ENCODE measurements at places on chromosomes 12 and 14. TPM values are rescaled to one million over a fixed set of nuclear protein-coding genes. Genes with fewer than 3 reads are reported as not detected.
A peak's percentile ranks its signal among the peaks of the same experiment; 100 is the strongest.

DNA sequence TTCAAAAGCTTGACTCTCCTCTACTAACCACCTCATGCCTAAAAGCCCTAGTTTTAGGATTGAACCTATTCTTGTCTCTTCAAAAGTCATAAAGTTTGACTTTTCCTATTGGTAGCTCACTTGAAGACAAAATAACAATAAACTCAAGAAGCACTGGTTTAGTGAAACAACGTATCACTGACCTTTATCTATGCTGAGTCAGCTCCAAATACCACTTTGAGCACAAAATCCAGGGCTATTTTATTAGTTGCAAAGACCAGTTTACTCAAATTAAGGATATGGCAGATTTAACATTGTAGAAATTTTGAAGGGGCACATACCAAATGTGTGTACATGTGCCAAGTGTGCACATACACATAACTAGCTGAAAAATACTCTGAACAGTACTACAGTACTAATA is 45.0 kb downstream of the PIK3C2G start:
- DNase-seq, result no peak

Gene CLEC9A
- 0.59 TPM for total RNA-seq

DNA sequence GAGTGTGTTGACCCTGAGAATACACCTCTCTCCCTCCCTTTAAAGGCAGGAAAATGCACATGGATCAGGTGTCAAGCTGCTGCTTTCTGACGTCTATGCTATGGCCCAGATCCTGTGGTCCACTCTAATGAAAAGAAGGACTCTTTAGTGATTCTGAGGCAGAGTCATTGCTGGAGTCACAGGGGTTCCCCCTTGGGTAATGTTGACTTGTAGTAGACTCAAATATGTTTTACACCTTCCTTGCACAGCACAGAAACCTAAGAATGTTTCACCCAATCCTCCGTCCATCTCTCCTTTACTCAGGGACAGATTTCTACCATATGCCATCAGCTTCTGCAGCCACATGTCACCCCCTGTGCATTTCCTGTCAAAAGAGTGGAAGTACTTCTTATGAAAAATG is 525.4 kb downstream of the TMEM121 start:
- DNase-seq, result no peak

DNA sequence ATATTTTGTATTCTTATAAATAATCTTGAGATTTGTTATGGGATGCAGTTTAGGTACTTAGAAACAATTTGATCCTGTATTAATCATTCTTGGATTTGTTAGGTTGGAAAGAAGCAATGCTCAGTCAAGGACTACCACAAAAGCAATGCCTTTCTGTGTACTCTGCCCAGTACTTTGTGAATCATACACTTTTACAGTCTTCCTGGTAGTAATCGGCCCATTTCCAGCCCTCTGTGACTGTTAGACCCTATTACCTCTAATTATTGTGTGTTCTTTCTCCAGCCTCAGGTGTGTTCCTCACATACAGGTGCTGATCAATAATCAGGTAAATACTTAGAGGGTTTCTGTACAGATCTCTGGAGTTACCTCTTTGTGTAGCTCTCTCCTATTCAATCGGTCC is 609.0 kb downstream of the KCNH5 start:
- DNase-seq, result no peak

DNA sequence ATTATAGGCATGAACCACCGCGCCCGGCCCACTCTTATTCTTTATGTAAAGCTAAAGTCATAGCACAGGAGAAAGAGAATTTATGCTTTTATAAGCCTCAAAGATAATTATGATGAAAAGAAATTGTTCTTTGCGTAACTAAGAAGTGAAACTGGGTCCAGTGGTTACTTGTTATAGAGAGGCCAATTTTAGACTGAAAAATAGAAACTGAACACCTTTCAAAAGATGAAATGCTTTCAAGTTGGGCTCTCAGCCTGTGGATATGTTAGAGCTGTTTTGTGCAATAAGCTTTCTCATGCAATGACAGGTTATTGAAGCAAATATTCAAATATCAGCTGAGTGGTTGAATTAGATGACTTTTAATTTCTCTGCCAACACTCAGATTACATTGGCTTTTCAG is 7.9 kb downstream of the TMEM253 start:
- DNase-seq, result no peak

Gene PLEKHG7
- not detected for total RNA-seq

Gene KRT2
- total RNA-seq, result 0.30 TPM

DNA sequence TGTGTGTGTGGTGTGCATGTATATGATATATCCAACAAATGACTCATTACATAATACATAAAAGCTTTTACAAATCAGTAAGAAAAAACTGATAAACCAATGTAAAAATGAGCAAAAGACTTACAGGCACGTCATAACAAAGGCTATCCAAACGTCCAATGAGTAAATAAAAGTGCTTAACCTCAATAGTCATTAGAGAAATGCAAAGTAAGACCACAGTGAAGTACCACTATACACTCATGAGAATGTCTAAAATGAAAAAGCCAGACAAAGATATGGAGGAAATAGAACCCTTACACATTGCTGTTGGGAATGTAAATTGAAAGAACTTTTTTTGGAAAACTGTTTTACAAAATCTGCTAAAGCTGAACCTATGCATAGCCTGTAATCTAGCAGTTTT is 7.8 kb downstream of the ABCD2 start:
- DNase-seq, result no peak

GRCh38 chr14:73634011-73634833 is 10.6 kb upstream of the DNAL1 start:
- DNase-seq, result peak; percentile 62

Gene LHX5
- total RNA-seq, result 3.5 TPM

Gene HOXC12
- not detected for total RNA-seq

Gene CDH24
- 17.1 TPM for total RNA-seq

DNA sequence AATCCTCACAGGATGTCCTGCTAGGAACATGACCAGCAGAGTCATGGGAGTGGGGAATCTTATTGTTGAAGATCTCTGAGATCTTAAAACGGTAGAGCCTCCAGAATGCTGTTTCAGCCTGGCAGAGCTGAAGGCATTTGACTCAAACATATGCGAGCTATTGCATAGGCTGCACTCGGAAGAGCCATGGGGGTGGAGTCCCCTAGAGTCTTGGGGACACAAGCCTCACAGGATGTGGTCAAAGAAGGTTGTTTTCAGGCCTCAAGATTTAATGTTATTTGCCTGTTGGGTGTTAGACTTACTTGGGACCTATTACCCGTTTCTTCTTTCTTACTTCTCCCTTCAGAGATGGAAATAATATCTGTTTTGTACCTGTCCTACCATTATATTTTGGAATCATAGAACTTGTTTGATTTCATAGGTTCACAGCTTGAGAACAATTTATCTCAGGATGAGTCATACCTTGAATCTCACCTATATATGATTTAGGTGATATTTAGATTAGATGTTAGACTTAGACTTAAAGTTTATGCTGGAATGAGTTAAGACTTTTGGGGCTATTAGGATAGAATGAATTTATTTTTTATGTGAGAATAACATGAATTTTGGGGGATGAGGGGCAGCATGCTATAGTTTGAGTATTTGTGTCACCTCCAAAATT is 172.2 kb upstream of the ATP2B1 start:
- DNase-seq, result no peak

Gene HEBP1
- total RNA-seq, result 17.1 TPM

DNA sequence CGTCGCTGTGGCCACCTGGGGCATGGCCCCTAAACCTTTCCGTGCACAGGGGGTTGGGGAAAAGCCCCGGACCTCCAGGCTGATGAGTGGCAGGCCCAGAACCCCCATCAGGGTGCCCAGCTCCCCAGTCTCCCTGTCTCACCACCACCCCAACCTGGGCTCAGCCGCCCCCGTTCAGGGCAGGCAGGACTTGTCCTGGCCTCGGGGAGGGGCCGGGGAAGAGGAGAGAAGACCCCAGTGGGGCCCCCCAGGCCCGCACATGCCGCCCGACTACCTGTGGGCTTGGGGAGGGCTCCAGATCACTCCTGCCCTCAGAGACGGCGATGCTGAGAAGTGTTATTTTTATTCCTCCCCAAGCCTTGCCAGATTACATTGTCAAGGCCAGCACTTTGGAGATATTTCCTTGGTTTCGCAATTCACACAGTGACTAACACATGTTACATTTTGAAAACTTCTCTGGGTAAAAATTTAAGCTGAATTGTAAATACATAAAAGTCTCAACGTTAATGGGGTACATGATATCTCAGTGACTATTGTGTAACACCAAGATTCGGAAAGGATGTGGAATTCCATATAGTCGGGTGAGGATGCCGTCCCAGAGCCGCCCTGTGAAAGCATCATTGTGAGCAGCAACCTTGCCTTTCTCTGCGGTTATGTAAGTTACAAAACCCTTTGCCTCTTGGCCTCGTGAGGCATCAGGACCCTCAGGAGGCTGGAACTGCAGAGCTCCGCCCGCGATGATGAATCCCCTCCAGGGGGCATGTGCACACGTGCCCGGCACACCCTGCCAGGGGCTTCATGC is 85.6 kb upstream of the DIO3 start:
- DNase-seq, result no peak

- peak; percentile 54 for DNase-seq
Observed at GRCh38 chr14:96502621-96503305, 581 bp downstream of the PAPOLA start.

GRCh38 chr12:93839064-93839463 is 161.9 kb downstream of the CRADD start:
- DNase-seq, result no peak

DNA sequence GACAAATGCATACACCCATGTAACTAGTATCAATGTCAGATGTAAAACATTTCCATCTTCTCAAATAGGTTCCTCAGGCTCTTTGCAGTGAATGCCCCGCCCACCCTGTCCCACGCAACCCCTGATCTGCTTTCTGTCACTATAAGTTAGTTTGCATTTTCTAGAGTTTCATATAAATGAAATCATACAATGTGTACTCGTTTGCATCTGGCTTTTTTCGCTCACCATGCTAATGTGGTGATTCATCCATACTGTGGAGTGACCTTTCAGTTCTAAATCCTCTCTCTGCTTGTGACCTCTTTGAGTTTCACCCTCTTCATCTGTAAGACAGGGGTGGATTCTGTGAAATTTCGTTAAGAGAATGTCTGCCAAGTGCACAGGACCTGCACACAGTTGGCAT is 30.6 kb upstream of the MSI1 start:
- DNase-seq, result no peak

DNA sequence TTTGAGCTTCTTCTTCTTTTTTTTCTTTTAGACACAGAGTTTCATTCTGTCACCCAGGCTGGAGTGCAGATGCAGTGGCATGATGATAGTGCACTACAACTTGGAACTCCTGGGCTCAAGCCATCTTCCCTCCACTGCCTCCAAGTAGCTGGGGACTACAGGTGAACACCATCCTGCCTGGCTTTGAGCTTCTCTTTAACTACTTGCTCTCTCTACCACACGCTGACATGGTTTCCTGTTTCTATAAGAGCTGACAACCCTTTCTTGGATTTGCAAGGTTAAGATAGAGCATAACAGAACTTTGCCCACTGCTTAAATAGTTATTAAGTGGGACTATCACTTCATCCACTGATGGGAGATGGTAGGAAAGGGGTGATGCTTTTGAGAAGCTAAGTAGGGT is 82.4 kb upstream of the SLC38A2 start:
- no peak for DNase-seq

DNA sequence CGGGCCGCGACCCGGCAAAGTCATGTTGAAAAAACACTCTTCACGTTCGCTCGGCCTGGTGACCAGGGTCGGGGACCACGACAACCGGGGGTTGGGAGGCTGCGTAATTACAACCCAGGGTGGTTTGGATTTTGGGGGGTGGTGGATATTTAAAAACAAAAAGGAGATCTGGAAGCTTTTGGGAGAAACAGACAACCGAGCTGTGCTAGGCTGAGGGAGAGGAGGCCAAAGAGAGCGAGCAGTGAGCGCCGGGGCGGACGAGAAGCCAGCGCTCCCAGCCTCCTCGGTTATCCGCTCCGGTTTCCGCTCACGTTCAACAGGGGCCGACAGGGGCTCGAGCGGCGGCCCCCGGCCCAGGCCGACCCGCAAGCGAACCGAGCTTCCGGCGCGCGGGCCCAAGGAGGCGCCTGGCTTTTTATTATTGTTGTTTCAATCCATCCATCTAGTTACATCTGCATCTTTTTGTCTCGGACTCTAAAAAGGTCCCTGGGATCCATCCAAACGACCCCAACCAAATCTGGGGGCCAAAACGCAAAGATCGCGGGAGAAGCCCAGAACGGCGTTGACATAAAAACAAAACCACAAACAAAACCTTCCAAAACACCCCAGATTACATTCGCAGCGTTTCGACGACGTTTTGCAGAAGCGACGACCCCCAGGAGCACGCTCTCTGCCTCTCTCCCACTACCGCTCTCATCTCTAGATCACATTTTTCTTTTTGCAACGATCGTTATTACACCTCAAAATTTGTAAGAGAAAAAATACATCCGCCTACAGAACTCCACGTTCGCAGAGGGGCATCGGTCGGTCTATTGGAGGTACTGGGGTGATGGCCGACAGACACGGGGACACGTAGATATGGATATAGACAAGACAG is 771 bp downstream of the OTX2 start:
- no peak for DNase-seq

DNA sequence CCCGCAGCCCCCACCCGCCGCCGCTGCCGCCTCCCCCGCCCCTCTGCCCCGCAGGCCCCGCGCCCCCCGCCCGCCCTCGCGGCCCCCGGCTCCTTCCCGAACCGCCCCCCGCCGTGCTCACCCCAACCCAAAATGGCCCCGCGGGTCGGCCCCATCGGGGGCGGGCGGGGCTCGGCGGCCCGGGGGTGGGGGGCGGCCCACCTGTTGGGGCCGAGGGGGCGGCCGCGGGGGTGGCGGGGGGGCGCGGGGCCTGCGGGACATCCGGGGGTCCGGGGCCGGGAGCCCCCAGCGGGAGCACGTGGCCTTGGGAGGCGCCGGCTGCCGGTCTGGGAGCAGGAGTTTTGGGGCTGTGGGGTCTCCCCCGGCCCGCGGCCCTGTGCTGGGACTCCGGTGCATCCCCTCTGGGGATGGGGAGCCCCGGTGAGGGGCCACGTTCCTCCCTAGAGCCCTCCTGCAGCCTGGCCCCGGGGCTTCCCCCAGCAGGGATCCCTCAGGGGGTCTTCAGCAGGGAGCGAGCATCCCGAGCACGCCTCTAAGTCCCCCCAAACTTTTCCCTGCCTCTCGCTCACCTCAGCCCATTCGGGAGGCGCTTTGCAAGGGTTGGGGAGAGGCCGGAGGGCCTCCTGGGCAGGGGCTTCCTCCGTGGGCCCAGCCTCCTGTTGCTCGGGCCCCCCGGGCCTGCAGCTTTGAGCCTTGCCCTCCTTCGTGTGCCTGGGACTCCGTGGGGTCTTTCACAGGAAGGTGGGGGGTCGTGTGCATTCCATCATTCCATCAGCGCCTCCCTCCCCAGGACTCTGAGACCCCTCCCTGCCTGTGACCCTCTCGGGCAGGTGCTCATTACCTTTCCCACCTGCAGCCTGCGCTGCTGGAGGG is 710 bp downstream of the MTA1 start:
- no peak for DNase-seq

GRCh38 chr14:73924337-73924736 is 25.6 kb downstream of the FAM161B start:
- DNase-seq, result no peak

DNA sequence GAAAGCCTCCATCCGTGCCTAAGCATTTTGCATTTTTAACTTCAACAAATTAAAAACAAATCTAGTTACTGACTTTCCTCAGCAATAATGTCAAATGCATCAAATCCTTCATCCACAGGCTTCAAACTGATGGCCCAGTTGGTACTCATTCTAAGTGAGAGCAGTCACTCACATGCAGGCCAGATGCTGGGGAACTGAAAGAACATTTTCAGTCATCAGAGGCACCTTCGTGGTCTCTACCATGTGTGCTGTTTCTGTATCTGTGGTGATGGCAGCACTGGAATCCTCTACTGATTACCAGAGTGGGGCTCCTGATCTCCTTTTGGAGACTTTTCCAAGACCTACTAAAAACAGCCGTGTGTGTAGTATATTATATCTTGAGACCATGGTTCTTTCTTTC is 145.2 kb downstream of the PRIMA1 start:
- no peak for DNase-seq

Gene ZNF219
- 4.7 TPM for total RNA-seq

- DNase-seq, result no peak
Observed at GRCh38 chr14:95500201-95500681, 16.2 kb downstream of the SYNE3 start.
